ENCODE measurements at places on chromosomes 13 and 19. TPM values are rescaled to one million over a fixed set of nuclear protein-coding genes. Genes with fewer than 3 reads are reported as not detected.

Gene KLK10
- total RNA-seq: 104 TPM

Gene SYNE4
- total RNA-seq: 1.2 TPM

Gene CD320
- 46.0 TPM for total RNA-seq

Gene RNF113B
- total RNA-seq: not detected

Gene LENG8
- 43.5 TPM for total RNA-seq

Measured in foreskin keratinocyte (primary cell).